ENCODE measurements at places on chromosomes 1 and 21.

GRCh38 chr1:164565357-164565756 is 6.4 kb downstream of the PBX1 start:
- no peak for DNase-seq

GRCh38 chr1:83131692-83131955 is 867.3 kb downstream of the TTLL7 start:
- no peak for DNase-seq

DNA sequence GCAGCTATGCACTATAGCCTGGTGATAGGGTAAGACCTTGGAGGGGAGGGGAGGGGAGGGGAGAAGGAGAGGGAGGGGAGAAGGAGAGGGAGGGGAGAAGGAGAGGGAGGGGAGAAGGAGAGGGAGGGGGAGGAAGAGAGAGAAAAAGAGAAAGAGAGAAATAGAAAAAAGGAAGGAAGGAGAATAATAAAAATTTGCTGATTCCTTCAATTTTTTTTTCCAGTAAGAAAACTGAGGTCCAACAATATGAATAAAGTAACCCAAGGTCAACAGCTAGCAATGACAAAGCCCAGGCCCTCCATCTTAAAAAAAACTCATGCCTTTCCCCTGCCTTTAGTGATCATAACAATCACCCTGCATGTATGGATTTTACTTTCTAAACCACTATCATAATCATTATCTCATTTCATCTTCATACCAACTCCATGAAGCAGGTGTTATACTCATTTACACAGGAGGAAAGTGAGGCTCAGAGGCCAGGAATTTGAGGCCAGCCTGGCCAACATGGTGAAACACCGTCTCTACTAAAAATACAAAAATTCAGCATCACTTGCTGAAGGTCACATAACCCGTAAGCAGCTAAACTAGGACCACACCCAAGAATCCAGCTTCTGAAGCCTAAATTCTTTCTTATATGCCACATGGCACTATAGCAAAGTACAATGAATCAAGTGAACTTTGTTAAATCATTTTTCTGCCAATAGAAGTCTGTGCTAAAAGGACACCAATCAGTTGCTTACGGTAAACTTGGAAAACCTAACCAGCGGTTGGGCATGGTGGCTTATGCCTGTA is 23.4 kb upstream of the BRDT start:
- no peak for DNase-seq

DNA sequence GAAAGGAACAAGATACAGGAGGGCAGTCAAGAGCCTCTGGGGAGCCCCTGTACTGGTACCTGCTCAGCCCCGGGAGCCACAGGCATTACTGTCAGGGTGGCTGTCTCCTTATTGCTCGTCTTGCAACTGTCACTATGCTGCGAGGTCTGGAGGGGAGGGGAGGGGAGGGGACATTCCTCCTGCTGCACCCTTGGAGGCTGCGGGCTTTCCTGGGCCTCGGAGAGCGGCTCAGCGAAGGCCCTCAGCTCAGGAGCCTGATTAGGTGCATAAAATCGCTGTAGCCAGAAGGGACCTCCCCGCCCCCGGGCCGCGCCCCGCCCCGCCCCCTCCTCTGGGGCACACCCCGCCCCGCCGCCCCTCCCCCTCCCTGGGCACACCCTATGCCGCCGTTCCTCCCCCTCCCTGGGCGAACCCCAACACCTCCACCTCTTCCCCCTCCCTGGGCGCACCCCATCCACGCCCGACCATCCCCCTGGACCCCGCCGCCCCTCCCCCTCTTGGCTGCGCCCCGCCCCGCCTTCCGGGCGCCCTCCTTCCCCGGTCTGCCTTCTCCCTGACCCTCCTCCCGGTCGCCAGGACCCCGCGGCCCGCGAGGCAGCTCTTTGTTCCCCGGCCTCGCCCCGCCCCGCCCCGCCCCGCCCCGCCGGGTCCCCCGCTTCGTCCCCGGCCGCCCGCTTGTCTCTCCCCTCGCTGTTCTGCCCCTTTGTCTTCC is 35.5 kb downstream of the CACHD1 start:
- DNase-seq = no peak

GRCh38 chr1:18549106-18549505 is 68.4 kb downstream of the KLHDC7A start:
- DNase-seq = no peak

- no peak for DNase-seq
These were observed 62.0 kb downstream of the SIK1 start for GRCh38 chr21:43364851-43365424.

DNA sequence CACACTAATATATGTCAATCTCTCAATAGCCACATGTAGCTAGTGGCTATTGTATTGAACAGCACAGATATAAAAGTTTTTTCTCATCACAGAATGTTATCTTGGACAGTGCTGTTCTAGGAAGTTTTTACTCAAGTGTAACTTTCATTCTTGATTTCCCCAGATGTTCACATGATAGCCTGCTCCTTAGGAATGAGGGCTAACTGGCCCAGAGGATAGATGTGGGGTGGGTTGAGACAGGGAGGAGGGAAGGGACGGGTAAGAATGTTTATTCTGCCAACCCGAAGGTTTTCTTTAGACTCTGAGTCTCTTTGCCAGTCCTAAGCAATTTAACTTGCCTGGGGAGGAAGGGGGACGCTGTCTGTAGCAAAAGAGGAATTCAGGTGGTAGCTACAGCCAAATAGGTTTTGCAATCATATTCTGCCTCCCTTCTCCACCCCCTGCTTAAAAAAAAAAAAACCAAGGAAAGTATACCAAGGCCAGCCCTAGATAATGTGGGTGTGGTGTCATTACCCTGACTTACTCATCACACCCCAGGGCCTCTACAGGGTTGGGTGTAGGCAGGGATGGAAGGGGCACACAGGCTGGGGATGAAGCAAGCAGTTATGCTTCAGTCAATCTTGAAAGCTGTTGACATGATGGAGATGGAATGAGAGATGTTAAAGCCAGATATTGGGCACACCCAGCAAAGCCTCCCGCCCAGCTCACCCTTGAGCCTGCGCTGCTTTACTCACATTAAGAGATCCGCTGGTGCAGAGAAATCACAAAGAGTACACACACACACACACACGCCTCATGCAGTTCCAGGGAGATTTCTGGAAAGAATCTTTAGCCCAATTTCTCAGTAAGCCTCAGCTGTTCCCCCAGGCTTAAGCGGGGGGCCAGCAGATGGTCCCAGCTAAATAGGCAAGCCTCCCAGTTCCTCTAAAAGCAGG is 59.9 kb downstream of the PLXNA2 start:
- DNase-seq = no peak

DNA sequence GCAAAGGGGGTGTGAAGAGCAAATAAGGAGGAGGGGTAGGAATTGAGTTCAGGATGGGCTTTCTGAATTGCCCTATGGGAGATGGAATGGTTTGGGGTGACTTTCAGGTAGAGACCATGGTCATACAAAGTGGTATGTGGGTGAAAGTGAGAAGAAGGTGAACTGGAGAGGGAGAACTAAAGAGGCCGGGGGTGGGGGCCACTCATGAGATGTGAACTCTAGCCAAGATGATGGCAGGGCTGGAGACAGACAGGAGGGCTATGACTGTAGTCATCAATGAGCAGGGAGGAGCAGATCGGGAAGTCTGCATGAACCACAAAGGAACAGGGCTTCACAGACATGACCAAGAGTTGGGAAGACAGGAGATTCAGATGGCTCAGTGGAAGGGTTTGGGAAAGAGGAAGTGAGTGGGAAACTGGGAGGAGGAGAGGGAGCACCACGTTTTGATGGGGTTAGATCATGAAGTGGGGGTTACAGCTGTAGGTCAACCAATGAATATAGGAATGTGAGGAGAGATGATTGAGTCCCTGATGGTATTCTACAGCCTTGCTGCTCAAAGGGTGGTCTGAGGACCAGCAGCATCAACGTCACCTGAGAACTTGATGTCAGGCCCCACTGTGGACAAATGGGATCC is 20.7 kb upstream of the LRRC8D start:
- DNase-seq = no peak

DNA sequence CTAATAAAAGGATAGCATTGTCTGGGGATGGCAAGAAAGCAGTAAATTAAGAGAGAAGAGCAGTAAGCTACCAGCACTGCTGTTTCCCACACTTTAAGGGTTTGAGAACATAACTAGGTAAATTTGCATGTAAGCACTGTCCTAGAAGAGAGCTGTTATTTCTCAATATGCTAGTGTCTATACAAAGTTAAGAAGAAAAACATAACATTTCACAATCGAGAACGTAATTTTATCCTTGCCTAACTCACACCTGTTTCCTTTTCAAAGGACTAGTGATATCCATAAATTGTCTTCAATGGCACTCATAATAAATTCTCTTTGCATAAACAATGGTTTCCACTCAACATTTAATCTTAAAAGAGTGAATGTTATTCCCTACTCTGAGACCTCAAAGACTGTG is 576.0 kb downstream of the PTBP2 start:
- no peak for DNase-seq
